ENCODE measurements at places on chromosomes 3 and 15. TPM values are rescaled to one million over a fixed set of nuclear protein-coding genes. Genes with fewer than 3 reads are reported as not detected.

The TRANK1 gene
- total RNA-seq = 6.3 TPM

The EID1 gene
- 201 TPM for total RNA-seq

The SCN11A gene
- total RNA-seq = 0.05 TPM

The WDR93 gene
- not detected for total RNA-seq

The CEP97 gene
- total RNA-seq = 7.9 TPM

DNA sequence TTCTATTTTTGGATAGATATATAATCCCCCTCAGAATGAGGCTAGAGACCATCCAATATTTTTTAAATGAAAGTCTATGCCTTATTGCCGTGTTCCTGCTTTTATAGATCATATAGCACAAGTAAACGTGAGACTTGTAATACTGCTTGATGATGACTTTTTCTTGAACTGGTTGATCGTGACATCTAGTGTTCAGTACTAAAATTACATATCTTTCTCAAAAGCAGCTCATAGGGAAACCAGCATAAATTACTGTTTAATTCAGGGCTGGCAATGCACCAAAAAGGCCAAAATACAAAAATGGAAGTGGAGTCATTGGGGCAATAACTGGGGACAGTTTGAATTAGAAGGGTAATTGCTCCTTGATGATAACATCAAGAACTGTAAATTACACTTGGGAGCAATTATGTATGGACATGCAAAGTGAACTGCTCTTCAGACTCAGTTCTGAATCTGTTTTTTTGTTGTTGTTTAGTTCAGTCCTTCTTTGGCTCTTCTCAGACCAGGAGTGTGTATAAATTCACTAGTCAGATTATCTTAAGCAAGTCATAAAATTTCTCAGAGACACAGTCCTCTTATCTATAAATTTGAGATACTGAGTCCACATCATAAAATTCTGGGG is 325.3 kb downstream of the THSD4 start:
- DNase-seq = no peak

- DNase-seq = no peak
These were observed 360.7 kb downstream of the NSUN3 start for GRCh38 chr3:94423578-94423977.

- DNase-seq = no peak
These were observed 33.9 kb upstream of the ACAN start for GRCh38 chr15:88769161-88769971.

DNA sequence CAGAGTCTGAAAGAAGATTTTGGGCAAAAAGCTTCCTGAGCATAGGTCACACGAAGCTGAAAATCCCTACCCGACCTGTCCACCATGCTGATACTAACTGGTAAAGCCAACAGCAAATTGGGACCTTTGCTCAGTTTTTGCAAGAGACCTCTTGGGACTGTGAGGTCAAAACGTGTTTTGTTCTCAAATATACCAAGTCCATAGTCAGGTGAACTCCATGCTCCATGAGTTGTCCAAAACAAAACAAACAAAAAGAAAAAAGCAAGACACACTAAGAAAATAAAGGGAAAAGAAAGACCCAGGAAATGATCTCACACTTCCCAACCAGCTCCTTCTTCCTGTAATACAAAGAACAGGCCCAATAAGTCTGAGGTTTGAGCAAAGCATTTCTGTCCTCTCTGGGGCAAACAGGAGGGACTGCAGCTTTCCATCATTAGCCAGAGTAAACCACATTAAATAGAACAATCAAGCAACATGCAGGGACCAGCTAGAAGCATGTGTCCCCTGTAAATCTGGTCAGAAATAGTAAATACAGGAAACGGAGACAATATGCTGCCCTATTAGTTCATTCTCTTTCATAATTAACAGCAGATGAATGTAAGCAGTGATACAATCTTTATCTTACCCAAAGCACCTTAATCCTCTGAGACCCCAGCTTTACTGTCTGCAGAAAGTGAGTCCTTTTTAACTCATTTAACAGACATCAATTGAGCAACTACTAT is 125.0 kb upstream of the LIPC start:
- DNase-seq = no peak
